ENCODE measurements at places on chromosomes 2 and 18. TPM values are rescaled to one million over a fixed set of nuclear protein-coding genes. Genes with fewer than 3 reads are reported as not detected.

Gene CYP26B1
- 6.9 TPM for total RNA-seq

DNA sequence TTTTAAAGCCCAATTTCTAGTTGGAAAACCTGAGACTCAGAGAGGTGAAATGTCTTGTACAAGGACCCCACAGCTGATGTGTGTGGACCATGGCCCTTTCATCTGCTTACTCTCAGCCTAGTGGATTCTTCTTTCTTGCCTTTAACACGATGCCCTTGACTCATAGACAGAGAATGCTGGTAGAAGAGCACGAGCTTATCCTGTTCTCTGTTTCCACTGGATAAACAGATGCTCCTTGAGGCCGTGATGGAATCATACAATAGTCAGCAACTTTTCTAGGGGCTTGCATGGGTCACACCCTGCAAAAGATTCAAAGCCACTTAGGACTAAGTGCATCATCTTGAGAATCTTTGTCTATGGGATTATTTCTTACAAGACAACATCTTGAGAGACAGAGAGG lies 50.9 kb downstream of the MYCN start:
- H3K36me3 ChIP-seq: no peaks in the 10 kb centered on the region
- H3K4me3 ChIP-seq: no peak overlapping the region
- no peak overlapping the region for H3K27ac ChIP-seq
- DNase-seq: no peak

DNA sequence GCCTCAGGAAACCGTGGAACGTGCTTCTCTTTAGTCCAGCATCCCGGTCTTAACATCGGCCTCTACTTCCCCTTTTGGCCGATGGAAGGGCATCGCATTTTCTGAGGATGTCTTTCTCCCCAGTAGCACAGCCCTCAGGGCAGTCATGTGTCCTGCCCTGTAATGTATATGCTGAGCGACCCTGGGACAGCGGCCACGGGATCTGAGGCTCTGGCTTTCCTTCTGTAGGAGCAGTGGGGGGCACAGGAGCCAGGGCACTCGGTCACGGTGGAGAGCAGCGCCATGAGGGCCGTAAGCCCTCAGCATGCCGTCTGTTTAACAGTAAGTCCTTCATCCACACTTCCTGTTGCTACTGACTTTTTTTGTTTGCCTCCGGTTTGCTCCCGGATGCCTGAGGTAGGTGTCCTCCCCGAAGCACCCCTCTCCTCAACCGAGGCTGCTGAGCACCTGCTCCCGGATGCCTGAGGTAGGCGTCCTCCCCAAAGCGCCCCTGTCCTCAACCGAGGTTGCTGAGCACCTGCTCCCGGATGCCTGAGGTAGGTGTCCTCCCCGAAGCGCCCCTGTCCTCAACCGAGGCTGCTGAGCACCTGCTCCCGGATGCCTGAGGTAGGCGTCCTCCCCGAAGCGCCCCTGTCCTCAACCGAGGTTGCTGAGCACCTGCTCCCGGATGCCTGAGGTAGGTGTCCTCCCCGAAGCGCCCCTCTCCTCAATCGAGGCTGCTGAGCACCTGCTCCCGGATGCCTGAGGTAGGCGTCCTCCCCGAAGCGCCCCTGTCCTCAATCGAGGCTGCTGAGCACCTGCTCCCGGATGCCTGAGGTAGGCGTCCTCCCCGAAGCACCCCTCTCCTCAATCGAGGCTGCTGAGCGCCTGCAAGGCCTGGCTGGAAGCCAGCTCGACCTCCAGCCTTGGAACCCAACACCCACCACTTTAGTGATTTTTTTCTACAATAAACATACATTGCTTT lies 169.3 kb downstream of the HDAC4 start:
- no peaks in the 10 kb centered on the region for H3K36me3 ChIP-seq
- no peak for DNase-seq
- H3K27ac ChIP-seq: no peak overlapping the region
- H3K4me1 ChIP-seq: peaks cover 39% of the 10 kb centered on the region

- no peaks in the 10 kb centered on the region for H3K4me1 ChIP-seq
- H3K36me3 ChIP-seq: no peaks in the 10 kb centered on the region
- no peak overlapping the region for H3K27ac ChIP-seq
- no peak for DNase-seq
- H3K27me3 ChIP-seq: no peaks in the 10 kb centered on the region
These were observed 17.8 kb downstream of the CTAGE1 start for GRCh38 chr18:22399949-22400348.

DNA sequence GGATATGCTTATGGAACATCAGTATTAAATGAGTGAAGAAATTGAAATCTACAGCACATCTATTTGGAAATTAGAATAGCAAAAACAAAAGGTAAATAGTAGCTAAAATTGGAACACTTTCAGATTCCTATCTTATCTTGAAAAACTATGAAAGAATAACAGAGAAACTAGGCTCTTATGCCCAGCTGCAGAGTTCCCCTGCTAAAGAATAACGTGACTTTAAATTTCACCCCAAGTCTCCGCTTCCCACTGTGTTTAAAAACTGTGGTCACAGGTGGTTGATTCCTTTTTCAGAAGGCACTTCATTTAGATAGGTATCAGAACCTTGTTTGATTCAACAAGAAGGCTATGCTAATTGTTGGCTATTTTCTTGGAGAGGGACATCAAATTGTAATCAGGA lies 30.1 kb downstream of the ARHGAP28 start:
- DNase-seq: no peak
- peaks cover 5% of the 10 kb centered on the region for H3K4me1 ChIP-seq
- H3K36me3 ChIP-seq: no peaks in the 10 kb centered on the region
- H3K4me3 ChIP-seq: no peak overlapping the region

Gene RASGRP3
- 4.2 TPM for total RNA-seq

DNA sequence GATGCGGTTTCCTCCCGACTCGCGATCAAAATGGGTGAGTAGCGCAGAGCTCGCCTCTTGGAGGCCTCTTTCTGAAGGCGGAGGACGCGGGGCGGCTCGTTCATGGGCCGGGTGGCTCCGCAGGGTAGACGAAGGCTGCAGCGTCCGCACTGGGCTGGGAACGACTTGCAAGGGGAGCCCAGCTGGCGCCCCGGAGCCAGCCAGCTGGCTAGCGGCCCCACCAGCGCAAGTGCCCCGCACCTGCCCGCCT lies 328 bp upstream of the PASK start:
- no peaks in the 10 kb centered on the region for H3K36me3 ChIP-seq
- DNase-seq: no peak
- peaks cover 27% of the 10 kb centered on the region for H3K4me1 ChIP-seq
- H3K4me3 ChIP-seq: peak overlapping the region; percentile 94
- H3K27ac ChIP-seq: peak overlapping the region; percentile 4
- no peaks in the 10 kb centered on the region for H3K27me3 ChIP-seq

Gene SERPINB10
- total RNA-seq: 0.98 TPM

Gene GNAL
- total RNA-seq: 23.3 TPM

GRCh38 chr2:127398239-127398590 lies 10.4 kb upstream of the MAP3K2 start:
- H3K27me3 ChIP-seq: no peaks in the 10 kb centered on the region
- no peaks in the 10 kb centered on the region for H3K36me3 ChIP-seq
- DNase-seq: peak; percentile 90

- H3K27me3 ChIP-seq: no peaks in the 10 kb centered on the region
- no peaks in the 10 kb centered on the region for H3K4me1 ChIP-seq
- H3K27ac ChIP-seq: no peak overlapping the region
- no peak for DNase-seq
- no peak overlapping the region for H3K4me3 ChIP-seq
- no peaks in the 10 kb centered on the region for H3K36me3 ChIP-seq
These were observed 119.7 kb downstream of the WDR7 start for GRCh38 chr18:56770873-56771272.

Gene KCNK3
- total RNA-seq: 10.6 TPM

Gene CHMP3
- 49.6 TPM for total RNA-seq

DNA sequence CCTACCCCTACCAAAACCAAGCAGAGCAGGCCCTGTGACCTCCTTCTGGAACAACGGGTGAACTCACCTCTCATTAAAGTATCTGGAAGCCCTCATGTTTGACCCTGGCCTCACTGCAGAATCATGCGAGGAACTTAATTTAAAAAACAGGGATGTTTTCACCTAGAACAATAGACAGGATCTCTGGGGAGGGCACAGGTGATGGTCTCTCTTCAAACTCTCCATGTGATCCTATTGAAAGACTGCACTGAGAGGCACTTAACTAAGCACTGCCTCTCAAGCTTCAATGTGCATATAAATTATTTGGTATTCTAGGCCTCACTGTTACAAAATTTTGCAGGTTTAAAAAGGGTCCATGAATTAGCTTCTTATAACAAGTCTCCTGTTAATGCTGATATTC lies 7.5 kb downstream of the ZNF519 start:
- H3K4me3 ChIP-seq: no peak overlapping the region
- no peak for DNase-seq
- H3K36me3 ChIP-seq: no peaks in the 10 kb centered on the region
- H3K4me1 ChIP-seq: no peaks in the 10 kb centered on the region
- no peaks in the 10 kb centered on the region for H3K27me3 ChIP-seq

DNA sequence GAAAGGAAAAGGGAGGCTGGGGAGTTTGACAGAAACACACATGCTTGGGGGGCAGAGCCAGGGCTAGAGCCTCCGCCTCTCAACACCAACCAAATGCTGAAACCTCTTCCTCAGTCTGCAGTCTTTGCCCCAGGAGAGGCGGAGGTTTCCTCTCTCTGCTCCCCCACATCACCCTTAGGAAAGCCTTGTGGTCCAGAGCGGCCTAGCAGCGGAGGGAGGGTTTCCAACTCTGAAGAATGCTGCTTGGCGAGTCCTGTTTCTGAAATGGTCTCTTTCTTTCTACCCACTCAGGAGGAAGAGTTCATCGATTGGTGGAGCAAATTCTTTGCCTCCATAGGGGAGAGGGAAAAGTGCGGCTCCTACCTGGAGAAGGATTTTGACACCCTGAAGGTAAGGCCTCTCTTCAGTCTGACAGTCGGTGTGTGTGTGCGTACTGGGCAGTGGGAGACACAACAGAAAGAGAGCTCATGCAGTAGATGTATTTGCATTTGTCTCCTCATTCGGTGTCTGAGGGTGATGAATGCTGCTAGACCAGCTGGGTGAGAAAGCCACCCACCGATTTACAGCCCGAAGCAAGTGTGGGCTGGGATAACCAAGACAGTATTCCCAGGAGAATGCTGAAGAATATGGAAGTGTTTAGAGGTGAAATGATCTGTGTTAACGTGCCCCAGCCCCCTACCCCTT lies 190.5 kb downstream of the DYSF start:
- no peaks in the 10 kb centered on the region for H3K36me3 ChIP-seq
- H3K27ac ChIP-seq: no peak overlapping the region
- no peak for DNase-seq
- no peak overlapping the region for H3K4me3 ChIP-seq

- H3K4me1 ChIP-seq: no peaks in the 10 kb centered on the region
- no peak overlapping the region for H3K27ac ChIP-seq
- H3K4me3 ChIP-seq: no peak overlapping the region
- H3K27me3 ChIP-seq: no peaks in the 10 kb centered on the region
- DNase-seq: no peak
- no peaks in the 10 kb centered on the region for H3K36me3 ChIP-seq
These were observed 103.1 kb downstream of the UPP2 start for GRCh38 chr2:158204741-158205165.

DNA sequence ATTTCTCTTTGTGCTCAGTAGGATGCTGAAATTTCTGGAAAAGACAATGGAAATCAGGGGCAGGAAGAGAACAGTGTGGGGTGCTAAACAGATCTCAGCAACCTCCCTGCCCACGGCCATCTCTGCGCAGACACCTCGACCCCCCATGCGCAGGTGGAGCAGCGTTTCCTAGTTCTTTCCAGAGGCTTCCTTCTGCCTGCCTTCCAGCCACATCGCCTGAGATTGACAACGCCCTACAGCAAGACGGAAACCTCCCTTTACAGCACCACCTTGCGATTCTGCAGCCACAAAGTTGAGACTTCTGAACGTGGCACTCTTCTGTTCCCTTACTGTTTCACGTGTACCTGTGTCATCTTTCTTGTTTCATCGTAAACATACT lies 31.4 kb upstream of the CASP8 start:
- no peaks in the 10 kb centered on the region for H3K27me3 ChIP-seq
- no peaks in the 10 kb centered on the region for H3K36me3 ChIP-seq
- no peak overlapping the region for H3K27ac ChIP-seq
- H3K4me1 ChIP-seq: peaks cover 25% of the 10 kb centered on the region
- no peak overlapping the region for H3K4me3 ChIP-seq

DNA sequence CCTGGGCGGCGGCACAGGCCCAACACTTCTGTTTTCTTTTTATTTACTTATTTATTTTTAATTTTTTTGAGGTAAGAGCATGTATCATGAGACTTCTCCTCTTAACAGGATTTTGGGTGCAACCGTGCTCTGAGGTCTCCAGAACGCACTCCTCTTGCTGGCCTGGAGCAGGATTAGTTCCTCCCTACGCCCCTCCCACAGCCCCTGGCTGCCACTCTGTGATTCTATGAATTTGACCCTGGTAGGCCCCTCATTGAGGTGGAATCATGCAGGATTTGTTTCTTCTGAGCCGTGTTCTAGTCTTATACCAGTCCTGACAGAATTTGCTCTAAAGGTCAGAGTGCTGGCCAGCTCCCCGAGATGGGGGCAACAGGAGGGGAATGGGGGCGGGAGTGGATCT lies 106.5 kb upstream of the HS6ST1 start:
- H3K36me3 ChIP-seq: no peaks in the 10 kb centered on the region
- H3K4me3 ChIP-seq: no peak overlapping the region
- DNase-seq: no peak

DNA sequence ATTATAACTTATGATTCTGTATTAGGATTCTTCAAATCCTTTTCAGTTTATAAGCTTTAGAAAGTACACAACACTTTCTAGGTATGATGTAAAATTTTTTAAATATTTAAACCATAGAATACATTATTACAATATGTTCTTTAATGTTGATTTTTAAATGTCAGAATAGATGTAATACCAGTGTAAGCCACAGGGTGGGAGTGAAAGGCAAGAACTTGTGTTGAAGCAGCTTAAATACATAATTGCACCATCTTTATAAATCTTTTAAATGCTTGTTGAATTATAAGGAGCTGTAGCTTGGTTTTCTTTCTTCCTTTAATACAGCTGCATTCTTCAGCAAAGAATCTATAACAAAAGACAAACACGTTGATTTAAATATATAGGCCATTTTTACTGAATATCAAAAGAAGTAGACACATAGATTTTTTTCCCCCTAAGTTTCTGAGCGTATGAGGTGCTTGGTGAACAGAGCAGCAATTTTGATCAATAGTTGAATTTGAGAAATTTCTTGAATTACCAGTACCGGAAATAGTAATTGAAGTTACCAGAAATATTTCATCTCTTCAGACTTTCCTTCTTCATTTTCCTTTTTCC lies 63.0 kb downstream of the TANK start:
- H3K4me1 ChIP-seq: no peaks in the 10 kb centered on the region
- H3K36me3 ChIP-seq: peaks cover 19% of the 10 kb centered on the region
- H3K27ac ChIP-seq: no peak overlapping the region
- DNase-seq: no peak

- H3K27me3 ChIP-seq: no peaks in the 10 kb centered on the region
- no peak overlapping the region for H3K4me3 ChIP-seq
- H3K27ac ChIP-seq: no peak overlapping the region
- no peaks in the 10 kb centered on the region for H3K36me3 ChIP-seq
- H3K4me1 ChIP-seq: no peaks in the 10 kb centered on the region
These were observed 48.0 kb downstream of the SCN2A start for GRCh38 chr2:165287094-165287778.

GRCh38 chr18:39513186-39513585 lies 1947.6 kb upstream of the CELF4 start:
- no peak overlapping the region for H3K4me3 ChIP-seq
- no peaks in the 10 kb centered on the region for H3K4me1 ChIP-seq
- H3K27me3 ChIP-seq: no peaks in the 10 kb centered on the region
- DNase-seq: no peak
